ENCODE measurements at places on chromosomes 3 and 15.
A peak's percentile ranks its signal among the peaks of the same experiment; 100 is the strongest.

DNA sequence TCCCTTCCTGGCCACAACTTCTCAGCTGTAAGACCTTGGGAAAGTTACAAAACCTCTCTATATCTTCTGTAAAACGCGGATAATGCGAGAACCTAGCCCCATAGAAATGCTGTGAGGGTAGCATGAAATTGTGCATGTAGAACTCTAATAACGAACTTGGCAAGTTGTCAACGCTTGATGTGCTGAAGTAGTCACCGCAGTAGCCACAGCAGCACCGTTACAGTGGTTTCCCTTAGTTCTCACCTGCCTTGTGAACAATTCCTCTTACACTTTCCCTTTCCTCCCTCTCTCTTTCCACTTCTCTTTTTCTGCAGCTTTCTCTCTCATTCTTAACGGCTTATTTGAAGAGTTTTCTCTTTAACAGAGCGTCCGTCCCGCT lies 447 bp upstream of the SHQ1 start:
- no peak for DNase-seq

- peak; percentile 56 for DNase-seq
Measured at GRCh38 chr3:54426381-54426780, 304.0 kb downstream of the CACNA2D3 start.

DNA sequence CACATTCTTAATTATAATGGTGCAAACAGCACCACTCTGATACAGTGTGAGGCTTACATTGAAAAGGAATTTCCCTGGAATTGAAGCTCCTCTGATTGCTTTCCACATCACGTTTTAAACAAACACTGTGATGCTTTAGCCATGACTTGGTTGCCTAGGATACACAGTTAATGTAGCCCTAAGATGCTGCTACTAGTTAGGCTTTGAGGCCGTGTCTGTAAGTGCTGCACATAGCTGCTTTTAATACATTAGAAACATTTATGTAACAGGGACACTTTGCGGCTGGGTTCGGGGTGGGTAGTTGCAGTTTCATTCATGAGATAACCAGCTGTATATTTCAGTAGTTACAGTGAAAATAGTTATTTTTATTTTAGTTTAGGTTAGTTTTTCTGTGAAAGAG lies 334.7 kb downstream of the NLGN1 start:
- peak; percentile 67 for DNase-seq

- DNase-seq: peak; percentile 54
Measured at GRCh38 chr15:45550436-45550835, 27.9 kb upstream of the SLC30A4 start.

- no peak for DNase-seq
Measured at GRCh38 chr3:160384639-160385318, 14.2 kb downstream of the IFT80 start.

GRCh38 chr15:23447107-23447500 lies at the start of gene GOLGA6L2:
Gene GOLGA6L2, minus strand, starts transcription at chr15:23447243. Its CDS starts 62 bp downstream, at chr15:23447181.
- no peak for DNase-seq

DNA sequence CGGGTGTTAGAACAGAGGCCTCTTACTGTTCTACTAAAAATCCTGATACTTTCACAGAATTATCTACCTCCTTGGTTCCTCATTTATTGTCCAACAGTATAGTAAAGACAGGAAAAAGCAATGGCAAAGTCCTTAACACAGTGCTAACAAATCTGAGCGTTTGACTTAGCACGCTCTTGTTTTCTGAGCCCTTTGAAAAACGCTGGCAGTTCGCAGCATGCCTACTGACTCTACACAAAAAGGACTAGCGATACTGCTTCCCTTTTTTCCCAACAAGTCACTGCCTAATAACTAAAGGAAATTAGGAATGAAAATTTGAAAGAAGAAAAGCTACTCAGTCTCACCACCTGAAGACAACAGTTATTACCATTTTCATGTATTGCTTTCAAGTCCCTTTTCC lies 34.8 kb upstream of the CEMIP start:
- DNase-seq: no peak

- peak; percentile 47 for DNase-seq
Measured at GRCh38 chr3:106542101-106542769, 673.4 kb upstream of the CBLB start.

GRCh38 chr3:169780742-169781141 lies 7.5 kb downstream of the MYNN start:
- no peak for DNase-seq

GRCh38 chr3:61929617-61930016 lies 368.2 kb downstream of the PTPRG start:
- DNase-seq: peak; percentile 7

- no peak for DNase-seq
Measured at GRCh38 chr15:40986820-40987219, 33.5 kb downstream of the CHAC1 start.

GRCh38 chr3:58414538-58415197 lies 19.0 kb downstream of the PDHB start:
- DNase-seq: peak; percentile 78

- DNase-seq: peak; percentile 21
Measured at GRCh38 chr3:99508191-99508590, 130.2 kb upstream of the COL8A1 start.

GRCh38 chr3:9399746-9400145 lies 2.3 kb downstream of the SETD5 start:
- DNase-seq: peak; percentile 96

DNA sequence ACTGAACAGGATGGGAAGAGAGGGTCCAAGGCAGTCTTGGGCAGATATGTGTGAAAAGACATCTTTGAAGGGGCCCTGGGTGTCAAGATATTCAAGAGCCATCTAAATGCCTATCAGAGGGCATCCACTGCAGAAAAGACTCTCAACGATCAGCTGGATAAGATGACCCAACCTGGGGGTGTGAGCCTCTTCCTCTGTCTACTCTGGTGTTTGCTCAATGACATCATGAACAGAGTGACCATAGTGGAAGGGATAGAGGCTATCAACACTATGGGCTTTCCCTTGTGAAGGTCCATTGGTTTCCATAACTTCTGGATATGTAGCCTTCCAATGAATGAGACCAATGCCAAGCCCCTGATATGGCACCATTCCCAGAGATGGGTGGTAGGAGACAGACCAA lies 42.1 kb downstream of the FAH start:
- DNase-seq: no peak

DNA sequence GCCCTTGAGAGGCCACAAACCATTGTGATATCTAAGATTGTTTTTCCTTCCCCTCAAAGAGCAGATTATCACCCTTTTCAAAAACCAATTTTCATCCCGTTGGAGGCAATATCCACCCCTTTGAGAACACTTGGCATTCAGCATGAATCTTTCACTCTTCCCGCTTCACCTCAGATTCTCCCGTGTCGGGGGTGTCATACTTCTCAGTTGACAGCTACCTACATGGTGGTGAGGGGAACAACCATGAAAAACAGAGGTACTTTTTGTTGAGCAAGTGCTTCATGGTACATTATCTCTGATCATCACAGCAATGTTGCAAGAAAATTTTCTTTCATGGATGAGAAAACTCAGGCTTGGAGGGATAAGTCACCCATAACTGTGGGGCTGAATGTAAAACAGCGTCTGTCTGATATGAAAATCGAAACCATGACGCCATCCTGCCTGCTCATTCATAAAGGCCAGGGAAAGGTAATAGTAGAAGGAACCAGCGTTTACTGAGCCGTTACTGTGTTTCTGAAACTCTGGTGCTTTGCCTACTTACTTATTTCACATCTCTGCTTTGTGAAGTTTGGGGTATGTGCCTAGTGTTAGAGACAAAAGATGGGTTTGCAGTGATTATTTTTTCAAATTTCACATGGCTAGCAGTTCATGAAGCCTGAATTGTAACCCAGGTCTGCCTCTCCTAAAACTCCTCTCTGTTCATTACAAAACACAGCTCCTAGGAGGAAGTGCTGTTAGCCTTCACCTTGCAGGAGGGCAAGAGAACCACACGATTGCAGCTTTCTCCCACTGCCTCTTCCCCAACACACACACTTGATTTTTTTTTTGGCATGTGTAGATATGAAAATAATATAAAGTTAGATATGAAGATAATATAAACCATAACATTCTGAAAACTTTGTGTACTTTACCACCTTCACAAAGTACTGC lies 35.4 kb downstream of the SV2B start:
- no peak for DNase-seq

- DNase-seq: no peak
Measured at GRCh38 chr3:48418651-48419050, 11.2 kb downstream of the PLXNB1 start.

- DNase-seq: no peak
Measured at GRCh38 chr3:170695486-170696064, 109.7 kb upstream of the SLC7A14 start.

DNA sequence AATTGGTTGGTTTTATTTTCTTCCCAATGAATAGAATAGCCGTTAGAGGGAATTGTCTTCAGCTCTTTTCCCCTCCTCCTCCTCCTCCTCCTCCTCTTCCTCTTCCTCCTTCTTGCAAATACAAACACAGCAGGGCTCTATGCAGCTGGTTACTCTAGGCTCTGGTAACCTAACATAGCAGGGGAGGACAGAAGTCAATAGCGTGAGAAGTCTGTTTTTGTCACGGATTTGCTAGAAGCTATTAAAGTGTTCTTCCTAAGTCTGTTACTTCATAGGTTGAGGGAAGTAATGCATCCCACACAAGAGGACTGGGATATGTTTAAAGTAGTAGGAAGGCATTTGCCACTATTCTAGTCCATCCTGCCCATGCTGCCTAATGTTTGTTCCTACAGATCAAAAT lies 374.7 kb upstream of the TPRG1 start:
- DNase-seq: no peak

DNA sequence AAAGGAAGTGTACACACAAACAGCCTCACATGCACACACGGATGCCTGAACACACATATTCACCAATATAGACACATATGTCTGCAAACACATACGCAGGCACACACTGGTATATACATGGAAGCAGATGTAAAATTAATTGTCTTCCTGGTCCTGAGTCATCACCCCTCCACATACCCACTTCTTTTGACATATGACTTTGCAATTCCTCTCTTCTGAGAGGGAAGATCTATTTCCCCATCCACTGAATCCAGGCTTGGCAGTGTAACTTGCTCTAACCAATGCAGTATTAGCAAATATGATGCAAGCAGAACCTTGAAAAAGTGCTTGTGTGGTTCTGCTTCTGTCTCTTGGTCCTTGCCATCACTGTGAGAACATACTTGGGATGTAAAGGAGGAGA lies 76.8 kb upstream of the HRH1 start:
- DNase-seq: peak; percentile 85

GRCh38 chr3:57942872-57943283 lies 65.3 kb upstream of the FLNB start:
- peak; percentile 33 for DNase-seq

DNA sequence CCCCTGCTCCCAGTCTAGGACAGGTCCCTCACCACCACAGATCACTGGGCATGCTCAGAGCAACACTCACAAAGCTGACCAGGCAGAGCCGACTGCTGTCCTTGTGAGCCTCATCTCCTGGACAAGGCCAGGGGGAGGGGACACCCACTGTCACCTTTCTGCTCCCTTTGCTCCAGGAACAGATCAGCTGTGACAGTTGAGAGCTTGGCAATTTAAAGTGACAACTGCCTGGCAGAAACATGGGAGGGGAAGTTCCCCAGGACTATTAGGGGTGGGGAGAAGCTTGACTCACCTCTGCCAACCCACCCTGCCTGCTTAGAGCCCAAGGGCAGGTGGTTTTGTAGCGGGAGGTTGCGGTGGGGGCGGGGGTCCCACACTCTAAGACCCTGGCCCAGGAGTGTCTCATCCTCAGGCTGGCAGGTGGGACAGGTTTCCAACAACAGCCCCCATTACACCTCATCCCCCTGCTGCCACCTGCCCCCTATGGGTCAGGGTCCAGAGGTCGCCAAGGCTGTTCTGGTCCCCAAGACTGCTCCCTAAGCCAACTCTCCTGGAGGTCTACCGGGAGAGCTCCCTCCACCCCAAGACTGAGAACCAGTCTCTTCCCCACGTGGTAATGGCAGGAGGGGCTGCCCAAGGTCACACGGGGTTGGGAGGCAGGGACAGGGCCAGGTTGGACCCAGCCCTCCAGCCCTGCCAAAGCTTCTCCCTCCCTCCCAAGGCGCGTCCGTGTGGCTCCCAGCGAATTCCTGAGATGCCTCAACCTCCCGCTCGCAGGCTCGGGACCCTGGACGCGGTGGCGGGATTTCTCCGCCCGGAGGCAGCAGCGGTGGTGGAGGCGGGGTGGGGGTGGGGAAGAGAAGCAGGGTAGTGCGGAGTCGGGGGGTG lies 80.4 kb downstream of the IQSEC1 start:
- DNase-seq: peak; percentile 28

DNA sequence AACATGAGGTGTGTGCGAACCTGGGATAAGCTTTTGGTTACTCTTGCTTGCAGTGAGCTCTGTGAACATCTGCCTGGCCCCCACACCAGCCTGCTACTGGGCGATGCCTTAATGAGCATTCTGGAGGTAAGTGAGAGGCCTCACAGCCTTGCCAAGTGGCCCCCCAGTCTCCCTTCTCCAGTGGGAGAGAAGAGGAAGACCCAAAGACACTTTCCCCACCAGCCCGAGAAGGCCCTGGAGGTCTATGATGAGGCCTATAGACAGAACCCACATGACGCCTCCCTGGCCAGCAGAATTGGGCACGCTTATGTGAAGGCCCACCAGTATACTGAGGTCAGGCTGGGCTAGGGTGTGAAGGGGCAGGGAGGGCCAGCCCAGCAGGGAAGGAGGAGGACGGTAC lies 22.5 kb downstream of the TTC21A start:
- no peak for DNase-seq

- DNase-seq: peak; percentile 18
Measured at GRCh38 chr15:49134683-49135341, 20.6 kb downstream of the COPS2 start.

- DNase-seq: peak; percentile 53
Measured at GRCh38 chr3:160474416-160474838, 24.8 kb upstream of the TRIM59 start.

DNA sequence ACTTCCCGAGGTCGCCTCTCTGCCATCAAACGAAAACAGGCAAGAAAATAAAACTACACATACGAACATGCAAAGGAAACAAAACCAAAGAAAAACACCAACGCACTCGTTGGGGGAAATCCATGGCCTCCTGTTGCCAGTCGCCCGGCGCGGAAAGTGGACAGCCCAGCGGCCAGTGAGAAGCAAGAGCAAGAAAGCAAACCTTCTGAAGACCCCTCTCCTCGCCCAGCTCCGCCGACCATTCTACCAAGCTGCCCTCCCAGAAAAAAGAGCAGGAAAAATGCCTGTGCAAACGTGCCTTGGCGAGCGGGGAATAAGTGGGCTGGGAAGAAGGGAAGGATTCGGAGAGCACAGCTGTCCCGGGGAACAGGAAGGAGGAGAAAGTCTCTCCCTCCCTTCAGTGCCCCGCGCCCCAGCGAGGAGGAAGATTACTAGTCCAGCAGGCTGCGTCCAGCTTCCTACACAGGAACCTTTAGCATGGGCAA lies 802 bp upstream of the NECTIN3 start:
- DNase-seq: no peak

DNA sequence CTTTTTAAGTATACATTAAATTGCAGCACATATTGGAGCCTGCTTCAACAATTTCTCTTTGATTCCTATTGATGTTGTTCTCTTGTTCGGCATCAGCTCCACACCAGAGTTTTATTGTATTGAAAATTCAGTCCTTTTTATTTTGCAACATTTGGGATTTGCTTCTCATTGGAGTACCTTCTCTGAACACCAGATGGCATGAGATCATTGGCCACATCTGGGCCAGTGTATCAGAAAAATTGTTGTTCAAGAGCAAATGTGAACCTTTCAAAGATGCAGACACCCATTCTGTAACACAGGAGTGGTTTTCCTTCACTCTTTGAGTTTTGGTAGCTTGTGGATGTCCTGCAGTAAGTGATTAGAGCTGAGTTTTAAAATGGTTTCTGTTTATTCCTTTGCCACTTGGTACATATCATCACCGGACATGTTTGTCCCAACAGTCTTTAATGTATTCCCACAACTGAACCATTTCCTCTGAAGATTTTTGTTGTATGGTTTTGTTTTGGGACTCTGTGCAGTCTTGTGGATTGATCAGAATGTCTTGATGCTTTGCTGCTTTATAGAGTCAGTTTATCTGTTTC lies 96.1 kb downstream of the MCTP2 start:
- peak; percentile 45 for DNase-seq
